B cell (primary cell): ENCODE measurements at places on chromosomes 2 and 18.

- DNase-seq, result no peak
Measured at GRCh38 chr18:40006634-40007033, 1948.4 kb upstream of the PIK3C3 start.

DNA sequence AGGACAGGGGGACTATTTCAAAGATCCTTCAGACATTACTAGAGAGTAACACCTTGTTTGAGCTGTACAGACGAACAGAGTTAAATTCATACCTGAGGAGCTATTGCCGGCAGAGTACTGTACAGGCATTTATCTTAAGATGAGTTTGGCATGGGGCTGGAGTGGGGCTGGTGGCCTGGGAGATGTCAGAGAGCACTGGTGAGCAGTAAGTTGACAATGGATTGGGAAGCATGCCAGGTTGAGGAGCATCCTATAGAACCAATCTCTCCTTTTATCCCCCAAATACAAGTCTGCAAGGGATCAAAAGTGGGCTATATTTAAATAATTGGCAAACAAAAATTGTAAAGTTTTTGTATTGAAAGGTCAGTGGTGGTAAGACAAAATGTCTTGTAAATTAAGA, 58.6 kb downstream of the ADCYAP1 start:
- DNase-seq, result no peak

GRCh38 chr2:100321179-100321865, 979 bp downstream of the LONRF2 start:
- DNase-seq, result peak; percentile 39

GRCh38 chr2:119261493-119262225, 38.0 kb downstream of the STEAP3 start:
- no peak for DNase-seq

- DNase-seq, result no peak
Measured at GRCh38 chr2:229852565-229852964, 69.2 kb downstream of the TRIP12 start.

DNA sequence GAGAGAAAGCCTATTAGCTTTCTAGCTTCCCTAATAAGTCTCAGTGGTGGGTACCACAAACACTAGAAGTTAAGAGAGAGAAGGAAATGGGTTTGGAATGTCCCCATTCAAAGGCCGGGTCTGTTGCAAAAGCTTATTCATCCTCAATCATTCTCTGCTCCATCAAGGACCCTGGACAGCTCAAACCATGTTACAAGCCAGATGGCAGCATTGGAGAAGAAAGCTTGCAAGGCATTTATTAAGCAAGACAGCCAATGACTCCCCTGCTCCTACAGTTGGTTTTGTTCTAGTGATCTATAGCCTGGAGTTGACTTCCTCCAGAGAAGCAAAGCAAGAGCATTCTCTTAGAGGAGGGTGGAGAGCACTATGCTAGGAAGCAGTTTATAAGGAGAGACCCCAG, 86.9 kb upstream of the LMAN1 start:
- no peak for DNase-seq

DNA sequence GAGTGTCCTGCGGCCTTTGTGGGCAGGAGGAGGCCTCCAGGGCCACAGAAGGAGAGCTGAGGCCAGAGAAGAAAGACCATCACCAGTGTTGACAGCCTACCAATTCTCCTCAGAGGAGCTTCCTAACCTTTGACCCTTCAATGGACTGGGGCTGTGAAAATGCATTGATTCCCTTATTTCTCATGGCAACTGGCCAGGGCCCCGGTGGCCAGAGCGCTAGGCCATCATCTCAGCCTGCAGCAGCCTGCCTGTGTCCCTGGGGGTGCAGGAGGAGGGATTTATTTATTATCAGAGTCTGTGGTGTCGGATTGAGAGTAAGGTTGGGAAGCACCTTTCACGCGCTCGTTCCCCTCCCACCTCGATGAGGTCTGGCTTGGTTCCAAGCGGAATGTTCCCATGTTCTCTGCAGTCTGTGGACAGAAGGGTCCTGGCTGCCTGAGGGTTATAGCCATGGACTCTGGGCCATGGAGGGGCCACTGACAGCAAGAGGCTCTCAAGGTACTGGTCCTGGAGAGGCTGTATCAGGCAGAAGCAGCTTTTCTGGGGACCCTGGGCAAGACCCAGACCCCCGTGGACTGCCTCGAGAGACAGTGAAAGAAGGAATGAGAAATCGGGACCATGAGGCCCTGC, 53.8 kb downstream of the CYP27C1 start:
- DNase-seq, result no peak

DNA sequence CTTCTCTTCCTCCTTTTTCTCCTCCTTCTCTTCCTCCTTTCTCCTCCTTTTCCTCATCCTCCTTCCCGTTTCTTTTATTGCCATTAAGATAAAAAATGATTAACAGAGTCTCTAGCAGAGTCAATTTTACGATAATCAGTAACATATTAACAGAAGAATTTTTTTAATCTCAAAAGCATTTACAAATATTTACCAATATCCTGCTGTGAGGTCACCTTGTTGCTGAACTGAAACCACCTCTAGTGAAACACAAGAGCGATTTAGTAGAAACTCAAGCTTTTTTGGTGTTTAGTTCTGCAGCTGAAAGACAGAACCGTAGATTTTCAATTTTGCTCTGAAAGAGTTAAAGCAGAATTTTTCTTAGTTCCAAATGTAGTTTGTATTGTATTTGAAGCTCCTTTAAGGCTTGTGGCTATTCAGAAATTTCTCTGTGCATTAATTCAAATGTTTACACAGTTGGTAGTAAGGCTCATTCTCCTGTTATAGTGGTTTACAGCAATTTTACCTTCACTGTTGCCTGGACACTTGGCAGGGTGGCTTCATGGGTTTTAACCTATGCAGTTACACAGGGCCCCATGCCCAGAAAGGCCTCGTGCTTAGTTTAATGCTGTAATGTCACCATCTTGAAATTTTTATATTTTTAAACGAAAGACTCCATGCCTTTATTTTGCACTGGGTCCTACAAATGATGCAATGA, 1106.6 kb upstream of the FAM98A start:
- DNase-seq, result no peak

GRCh38 chr2:57877811-57878170, 168.8 kb upstream of the VRK2 start:
- no peak for DNase-seq
